ENCODE measurements at places on chromosomes 4 and X. TPM values are rescaled to one million over a fixed set of nuclear protein-coding genes. Genes with fewer than 3 reads are reported as not detected.

Gene PARM1
- polyA plus RNA-seq, result 62.7 TPM

Gene TCEAL5
- polyA plus RNA-seq, result 13.2 TPM

Gene OGT
- 199 TPM for polyA plus RNA-seq

Gene BEND2
- polyA plus RNA-seq, result 0.08 TPM

Gene PNMA6A
- 9.4 TPM for polyA plus RNA-seq

Gene TLL1
- 2.1 TPM for polyA plus RNA-seq

Gene FDCSP
- polyA plus RNA-seq, result 0.74 TPM

Gene SMR3B
- not detected for polyA plus RNA-seq

Gene AMER1
- polyA plus RNA-seq, result 7.2 TPM

Gene CSAG3
- polyA plus RNA-seq, result not detected

Gene CXCL9
- 0.18 TPM for polyA plus RNA-seq

Gene NSG1
- polyA plus RNA-seq, result 6.6 TPM
